ENCODE measurements at places on chromosomes 13 and 19. TPM values are rescaled to one million over a fixed set of nuclear protein-coding genes. Genes with fewer than 3 reads are reported as not detected.
A peak's percentile ranks its signal among the peaks of the same experiment; 100 is the strongest.

SWSAP1 gene
- 2.6 TPM for total RNA-seq

PROZ gene
- not detected for total RNA-seq

FBXO46 gene
- total RNA-seq: 17.5 TPM

CD22 gene
- 0.67 TPM for total RNA-seq

FRY gene
- total RNA-seq: 18.4 TPM

CABP5 gene
- total RNA-seq: not detected

ZNF682 gene
- 16.0 TPM for total RNA-seq

F2RL3 gene
- not detected for total RNA-seq

KLF1 gene
- total RNA-seq: not detected

XPO4 gene
- total RNA-seq: 22.7 TPM

FUT6 gene
- total RNA-seq: not detected

VSTM2B gene
- not detected for total RNA-seq

GRCh38 chr13:43129511-43130110 is 106.2 kb downstream of the DNAJC15 start:
- DNase-seq: no peak

- no peak for DNase-seq
Observed at GRCh38 chr19:27745978-27746542, 1466.9 kb downstream of the UQCRFS1 start.

DNA sequence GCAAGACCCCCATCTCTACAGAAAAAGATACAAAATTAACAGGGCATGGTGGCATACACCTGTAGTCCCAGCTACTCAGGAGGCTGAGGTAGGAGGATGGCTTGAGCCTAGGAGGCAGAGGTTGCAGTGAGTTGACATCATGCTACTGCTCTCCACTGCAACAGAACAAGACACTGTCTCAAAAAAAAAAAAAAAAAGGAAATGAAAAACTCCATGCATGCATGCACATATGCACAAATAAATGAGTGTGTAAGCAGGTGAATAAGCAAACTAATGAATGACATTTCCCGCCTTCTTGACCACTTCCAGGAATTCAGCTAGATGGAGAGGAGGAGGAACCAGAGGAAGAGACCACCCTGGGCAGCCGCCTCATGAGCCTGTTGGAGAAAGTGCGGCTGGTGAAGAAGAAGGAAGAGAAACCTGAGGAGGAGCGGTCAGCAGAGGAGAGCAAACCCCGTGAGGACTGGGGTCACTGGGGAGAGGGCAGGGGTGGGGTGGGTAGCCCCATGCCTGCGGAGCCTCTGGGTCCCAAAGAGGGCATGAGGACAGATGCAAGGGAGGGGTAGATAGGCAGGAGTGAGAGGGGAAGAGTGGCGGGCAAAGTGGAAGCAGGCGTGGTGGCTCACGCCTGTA is 58.8 kb downstream of the RYR1 start:
- no peak for DNase-seq

GRCh38 chr13:98889419-98890085 is 88.3 kb downstream of the DOCK9 start:
- DNase-seq: no peak

DNA sequence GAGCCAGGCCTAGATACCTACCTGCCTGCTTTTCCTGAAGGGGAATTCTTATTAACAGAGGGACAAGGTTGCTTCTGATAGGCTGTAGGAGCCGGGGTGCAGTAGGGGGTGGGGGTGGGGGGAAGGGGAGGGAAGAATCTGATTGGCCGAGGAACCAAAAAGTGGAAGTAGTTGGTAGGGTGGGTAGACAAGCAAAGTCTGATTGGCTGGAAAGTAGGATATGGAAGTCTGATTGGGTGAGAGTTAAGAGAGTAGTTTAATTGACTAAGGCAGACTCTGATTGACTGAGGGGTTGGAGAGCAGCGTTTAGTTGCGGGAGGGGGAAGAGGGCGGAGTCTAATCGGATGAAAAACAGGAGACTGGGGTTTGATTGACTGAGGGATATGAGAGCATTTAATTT is 9.4 kb upstream of the CYP4F22 start:
- DNase-seq: no peak

DNA sequence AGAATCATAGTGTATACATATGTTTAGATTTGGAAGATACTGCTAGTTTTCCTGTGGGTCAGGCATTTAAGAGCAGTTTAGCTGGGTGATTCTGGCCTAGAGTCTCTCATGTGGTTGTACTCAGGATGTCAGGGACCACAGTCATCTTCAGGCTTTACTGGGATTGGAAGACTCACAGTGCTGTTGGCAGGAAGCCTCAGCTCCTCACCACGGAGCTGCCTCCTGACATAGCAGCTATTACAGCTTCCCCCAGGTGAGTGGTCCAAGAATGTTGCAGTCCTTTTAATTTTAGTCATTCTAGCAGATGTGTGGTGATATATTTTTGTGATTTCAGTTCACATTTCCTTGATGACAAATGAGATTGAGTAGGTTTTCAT is 16.9 kb upstream of the GPR18 start:
- DNase-seq: peak; percentile 68

DNA sequence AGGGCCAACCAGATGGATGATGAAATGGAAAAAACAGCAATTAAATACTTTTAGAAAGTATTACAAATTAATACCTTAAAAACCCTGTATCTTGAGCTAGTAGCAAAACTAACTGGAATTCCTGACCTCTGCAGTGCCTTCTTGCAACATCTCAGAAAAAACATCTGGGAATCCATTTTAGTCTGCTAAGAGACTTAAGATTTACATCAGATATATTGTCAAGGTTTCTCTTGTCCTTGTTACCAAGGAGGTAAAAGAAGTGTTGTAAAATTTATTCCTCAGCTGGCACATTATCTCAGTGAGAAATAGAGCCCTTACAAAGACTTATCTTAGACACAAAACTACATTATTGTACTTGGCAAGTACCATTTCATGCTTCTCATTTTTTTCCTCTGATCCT is 18.5 kb downstream of the KCNRG start:
- DNase-seq: no peak

GRCh38 chr13:107351305-107351704 is 783.4 kb upstream of the ARGLU1 start:
- no peak for DNase-seq

DNA sequence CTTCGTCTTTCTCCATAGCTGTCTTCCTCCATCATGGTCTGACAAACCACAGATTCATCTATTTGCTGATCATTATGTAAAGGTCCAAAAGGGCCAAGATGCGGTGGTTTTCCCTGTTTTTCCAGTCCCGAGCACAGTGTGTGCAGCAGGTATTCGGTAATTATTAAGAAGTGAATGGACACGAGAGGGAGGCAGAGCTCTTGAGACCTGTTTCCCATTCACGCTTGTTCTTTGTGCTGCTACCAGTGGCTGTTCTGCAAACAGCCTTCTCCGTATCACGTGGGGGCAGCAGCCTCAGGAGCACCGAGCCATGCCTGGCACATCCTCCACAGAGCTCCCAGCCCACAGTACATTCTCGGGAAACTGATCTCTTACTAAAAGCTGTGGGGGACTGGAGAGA is 50.3 kb downstream of the CCDC70 start:
- DNase-seq: no peak

DNA sequence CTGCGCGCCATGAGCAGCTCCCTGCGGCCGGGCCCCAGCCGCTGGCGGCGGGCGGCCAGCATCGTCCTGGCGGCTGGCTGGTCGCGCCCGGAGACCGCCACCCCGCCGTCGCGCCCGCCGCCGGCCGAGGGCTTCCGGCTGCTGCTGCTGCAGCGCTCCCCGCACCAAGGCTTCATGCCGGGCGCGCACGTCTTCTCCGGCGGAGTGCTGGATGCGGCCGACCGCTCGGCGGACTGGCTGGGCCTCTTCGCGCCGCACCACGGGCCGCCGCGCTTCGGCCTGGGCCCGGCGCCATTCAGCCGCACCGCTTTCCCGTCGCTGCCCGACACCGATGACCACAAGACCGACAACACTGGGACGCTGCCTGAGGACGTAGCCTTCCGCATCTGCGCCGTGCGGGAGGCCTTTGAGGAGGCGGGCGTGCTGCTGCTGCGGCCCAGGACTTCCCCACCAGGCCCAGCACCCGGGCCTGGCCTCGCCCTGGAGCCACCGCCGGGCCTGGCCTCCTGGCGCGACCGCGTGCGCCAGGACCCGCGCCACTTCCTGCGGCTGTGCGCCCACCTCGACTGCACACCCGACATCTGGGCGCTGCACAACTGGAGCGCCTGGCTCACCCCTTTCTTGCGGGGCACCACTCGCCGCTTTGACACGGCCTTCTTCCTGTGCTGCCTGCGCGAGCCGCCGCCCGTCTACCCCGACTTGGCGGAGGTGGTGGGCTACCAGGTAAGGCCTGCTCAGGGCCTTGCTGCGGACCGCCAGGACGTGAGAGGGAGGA is 518 bp downstream of the NUDT19 start:
- peak; percentile 37 for DNase-seq

GRCh38 chr13:20424949-20425348 is 100.7 kb downstream of the CRYL1 start:
- DNase-seq: no peak

- DNase-seq: peak; percentile 73
Observed at GRCh38 chr13:79451500-79451962, 29.4 kb upstream of the NDFIP2 start.

DNA sequence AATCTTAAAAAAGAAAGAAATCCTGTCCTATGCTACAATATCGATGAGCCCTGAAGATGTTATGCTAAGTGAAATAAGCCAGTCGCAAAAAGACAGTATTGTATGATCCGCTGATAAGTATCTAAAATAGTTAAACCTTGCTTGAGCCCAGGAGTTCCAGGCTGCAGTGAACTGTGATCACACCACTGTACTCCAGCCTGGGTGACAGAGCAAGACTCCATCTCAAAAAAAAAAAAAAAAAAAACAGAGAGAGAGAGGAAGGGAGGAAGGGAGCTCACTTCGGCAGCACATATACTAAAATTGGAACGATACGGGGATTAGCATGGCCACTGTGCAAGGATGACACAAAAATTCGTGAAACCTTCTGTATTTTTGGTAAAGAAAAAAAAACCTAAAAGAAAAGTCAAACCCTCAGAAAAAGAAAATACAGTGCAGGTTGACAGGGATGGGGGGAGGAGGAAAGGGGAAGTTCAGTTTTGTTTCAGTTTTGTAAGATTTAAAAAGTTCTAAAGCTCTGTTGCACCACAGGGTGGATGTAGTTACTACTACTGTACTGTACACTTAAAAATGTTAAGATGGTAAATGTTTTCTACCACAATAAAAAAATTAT is 8.4 kb downstream of the CLASRP start:
- DNase-seq: no peak

DNA sequence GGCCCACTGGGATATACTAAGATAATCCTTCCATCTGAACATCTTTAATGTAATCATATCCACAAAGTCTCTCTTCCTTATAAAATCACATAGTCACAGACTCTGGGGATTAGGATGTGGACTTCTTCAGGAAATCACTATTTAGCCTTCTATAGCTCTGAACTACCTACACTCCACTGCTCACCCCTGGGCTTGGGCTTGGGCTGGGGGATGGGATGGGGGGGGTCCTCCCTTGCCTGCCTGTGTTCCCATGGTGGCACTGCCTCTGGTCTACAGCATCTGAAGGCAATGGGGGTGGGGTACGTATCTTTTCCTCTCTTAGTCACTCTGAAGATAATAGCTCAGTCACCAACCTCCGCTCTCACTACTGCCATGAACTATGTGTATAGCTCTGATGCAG is 67.8 kb upstream of the SERTM1 start:
- DNase-seq: no peak

DNA sequence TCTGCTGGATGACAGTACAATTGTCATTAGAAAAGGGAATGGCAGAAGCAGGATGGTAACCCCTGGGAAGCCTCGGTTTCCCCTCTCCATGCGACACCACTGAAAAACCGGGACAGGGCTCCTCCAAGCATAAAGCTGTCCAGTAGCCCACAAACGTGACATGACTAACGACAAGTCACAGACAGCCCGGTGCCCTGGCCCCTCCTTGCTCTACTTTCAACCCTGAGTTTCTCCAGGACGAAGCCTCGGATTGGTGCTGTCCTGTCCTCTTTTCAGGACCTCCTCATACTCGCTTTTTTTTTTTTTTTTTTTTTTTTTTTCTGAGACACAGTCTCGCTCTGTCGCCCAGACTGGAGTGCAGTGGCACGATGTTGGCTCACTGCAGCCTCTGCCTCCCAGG is 16.3 kb downstream of the DPP9 start:
- no peak for DNase-seq

DNA sequence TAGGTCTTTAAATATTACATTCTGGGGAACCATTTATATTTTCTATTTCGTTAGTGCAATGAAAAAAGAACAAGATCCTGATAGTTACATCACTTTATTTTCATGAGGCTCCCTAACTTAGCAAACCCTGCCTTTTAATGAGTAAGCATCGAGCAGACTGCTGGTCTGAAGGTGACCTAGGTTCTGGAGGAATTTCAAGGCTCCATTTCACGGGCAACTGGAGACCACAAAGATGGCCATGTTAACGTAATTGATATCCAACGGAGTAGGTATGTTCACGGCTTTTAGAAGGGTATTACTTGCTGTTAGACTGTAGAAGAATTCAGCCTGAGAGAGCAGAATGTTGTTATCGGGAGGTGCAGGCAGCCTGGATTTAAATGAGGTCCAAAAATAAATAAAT is 1597.6 kb downstream of the EFNB2 start:
- DNase-seq: no peak

DNA sequence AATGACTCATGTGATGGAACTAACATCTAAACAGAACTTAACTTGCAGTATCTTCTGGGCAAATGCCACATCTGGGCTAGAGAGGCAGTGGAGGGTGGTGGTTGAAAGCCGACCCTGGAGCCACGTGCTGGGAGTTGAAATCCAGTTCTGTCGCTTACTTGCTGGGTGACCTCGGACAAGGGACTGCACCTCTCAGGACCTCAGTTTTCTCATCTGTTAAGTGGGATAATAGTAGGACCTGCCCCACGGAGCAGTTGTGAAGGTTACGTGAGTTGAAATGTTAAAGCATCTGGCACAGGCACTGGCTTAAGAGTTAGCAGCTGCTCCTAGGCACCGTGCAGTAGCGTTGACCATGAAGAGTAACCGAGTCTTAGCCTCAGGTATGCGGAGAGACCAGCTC is 76.1 kb downstream of the SIPA1L3 start:
- no peak for DNase-seq

DNA sequence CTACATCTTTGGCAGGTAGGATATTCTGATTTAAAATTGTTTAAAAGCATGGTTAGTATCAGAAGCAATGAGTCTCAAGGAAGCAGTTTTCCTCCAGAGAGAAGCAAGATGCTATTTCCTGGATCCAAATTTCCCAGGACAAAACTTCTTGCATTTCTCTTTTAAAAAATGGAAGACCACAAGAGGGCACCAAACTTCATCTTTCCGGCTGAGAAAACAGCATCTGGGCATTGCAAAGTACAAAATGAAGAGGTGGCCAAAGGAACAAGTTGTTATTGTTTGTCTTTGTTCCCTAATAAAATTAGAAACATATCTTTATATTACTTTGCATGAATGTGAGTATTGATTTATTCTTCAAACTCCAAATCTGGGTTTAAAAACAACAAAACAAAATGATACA is 60.0 kb upstream of the LRCH1 start:
- DNase-seq: peak; percentile 54

- no peak for DNase-seq
Observed at GRCh38 chr19:18464646-18465045, 26.7 kb upstream of the ISYNA1 start.

GRCh38 chr13:103614761-103615160 is 548.5 kb upstream of the SLC10A2 start:
- no peak for DNase-seq

- DNase-seq: peak; percentile 23
Observed at GRCh38 chr13:24709186-24709913, 29.1 kb downstream of the ATP12A start.

All from CD4-positive, alpha-beta T cell (primary cell).